ENCODE measurements at places on chromosomes 5 and 9.

- no peak for DNase-seq
Observed at GRCh38 chr5:158419186-158419585, 560.2 kb upstream of the CLINT1 start.

GRCh38 chr5:21807953-21808352, 1045.2 kb downstream of the CDH12 start:
- DNase-seq = no peak

DNA sequence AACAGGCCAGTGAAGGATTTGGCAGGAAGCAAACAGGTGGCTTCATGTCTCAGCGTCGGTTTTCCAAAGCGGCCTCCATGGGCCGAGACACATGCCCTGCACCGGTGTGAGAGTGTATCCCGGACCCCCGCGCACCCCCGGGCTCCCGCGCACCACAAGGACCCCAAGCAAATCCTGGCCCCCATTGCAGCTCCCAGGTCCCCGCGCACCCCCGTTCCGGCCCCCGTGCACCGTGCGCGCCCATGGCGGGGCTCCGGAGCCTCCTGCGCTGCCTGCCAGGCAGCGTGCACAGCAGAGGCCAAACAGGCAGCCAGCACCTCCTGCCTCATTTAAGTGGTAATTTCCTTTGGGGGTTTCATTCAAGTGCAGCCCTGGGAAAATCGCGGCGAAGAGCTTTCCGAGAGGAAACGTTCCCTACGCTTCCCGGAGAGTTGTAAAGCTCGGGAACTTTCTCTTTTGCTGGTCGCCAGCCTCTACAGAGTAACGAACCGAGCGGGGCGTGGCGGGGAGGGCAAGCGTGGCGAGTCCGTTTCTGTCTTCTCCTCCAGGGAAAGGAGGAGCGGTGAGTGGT, 145.5 kb upstream of the SLC24A2 start:
- no peak for DNase-seq

DNA sequence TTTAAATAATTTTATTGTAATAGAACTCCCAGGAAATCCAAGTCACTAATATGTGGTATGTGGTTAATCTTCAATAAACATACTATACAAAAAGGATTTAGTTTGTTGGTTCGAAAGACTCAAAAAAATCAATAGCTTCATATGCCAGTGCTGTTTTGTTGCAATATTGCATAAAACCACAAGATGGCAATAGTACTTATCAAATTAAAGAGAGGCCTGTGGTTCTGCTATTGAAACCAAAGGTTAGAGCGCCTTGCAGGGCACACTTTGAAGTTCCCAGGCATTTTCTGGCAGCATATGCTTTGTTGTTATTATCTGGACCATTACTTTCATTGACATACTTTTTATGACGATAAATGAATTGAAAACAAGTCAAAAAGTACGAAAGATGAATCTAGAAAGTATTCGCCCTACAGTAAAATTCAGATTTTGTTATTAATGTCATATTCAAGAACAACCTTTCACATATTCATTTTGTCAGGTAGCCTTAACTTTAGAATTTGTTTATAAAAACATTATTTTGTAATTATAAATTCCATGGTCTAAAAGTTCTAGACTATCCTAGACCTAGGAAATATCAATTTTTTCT, 316.3 kb downstream of the MCTP1 start:
- no peak for DNase-seq

GRCh38 chr5:115349001-115349817, 52.8 kb upstream of the CCDC112 start:
- no peak for DNase-seq

DNA sequence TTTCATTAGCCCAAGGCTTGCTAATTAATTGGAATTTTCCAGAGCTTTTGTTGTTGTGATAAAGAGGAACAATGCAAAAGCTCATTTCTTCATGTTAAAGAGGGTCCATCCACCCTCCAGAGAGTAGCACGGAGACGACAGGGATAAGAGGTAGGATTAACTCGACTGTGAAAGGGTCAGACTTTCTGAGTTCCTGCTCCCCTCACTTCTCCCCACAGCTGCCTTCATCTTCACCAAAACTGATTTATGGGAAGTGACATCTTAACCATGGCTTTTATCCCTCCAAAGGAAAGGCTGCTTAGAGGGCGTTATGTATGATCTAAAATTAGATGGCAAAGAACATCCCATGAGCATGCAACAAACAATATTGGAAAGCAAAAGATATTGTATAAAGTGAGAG, 135.5 kb downstream of the GLIS3 start:
- DNase-seq = no peak

DNA sequence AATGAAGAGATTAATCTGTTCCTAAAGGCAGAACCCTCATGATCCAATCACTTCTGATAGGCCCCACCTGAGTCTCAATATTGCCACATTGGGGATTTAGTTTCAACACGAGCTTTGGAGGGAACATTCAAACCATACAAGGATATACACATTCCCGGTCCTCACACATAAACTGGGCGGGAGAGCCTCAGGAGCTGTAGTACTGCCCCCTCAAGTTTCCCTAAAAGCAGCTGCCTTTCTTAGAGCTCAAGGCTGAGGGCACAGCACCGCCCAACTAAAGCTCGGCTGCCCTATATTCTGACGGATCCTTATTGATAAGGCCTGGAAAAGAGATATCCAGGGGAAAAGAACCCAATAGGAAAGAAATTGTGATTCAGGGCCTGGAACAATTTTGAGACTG, 83.0 kb downstream of the GADD45G start:
- DNase-seq = no peak

- DNase-seq = no peak
Observed at GRCh38 chr5:2442496-2443354, 308.8 kb downstream of the IRX2 start.

DNA sequence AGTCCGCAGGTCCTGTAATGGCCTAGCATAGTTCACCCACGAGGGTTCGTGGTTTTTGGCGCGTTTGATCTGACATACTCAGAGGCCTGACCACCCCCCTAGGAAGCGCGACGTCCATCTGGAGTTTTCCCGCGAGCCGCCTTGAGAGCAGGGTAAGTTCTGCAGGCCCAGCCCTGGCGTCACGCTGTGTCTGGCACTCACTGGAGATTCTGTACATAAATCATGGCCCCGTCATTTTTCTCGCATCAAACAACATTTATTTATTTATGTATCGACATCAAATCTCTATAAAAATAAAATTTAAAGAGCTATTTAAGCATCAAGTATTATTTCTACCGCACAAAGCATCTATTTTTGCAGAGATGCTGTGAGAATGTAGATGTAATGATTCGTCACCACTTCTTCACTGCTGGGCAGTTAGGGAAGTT, 437 bp upstream of the TRIM41 start:
- no peak for DNase-seq

DNA sequence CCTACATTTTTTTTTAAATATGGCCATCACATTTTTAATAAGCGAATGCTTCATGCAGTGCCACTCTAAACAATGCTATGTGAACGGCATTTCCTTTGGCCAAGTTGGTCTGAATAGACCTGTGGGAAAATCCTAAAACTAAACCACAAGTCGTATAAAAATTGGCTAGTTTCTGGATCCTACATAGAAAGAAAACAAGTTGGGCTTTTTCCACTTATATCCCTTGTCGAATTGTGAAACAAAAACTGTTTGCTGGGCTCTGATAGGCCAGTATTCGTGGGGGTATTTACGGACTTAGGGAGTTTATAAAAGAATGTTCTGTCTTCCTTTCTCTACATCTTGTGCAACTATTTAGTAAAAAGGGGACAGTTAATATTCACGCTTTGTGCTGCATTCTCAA, 153.1 kb upstream of the KLF9 start:
- no peak for DNase-seq

- DNase-seq = no peak
Observed at GRCh38 chr9:121160025-121160424, 41.6 kb downstream of the RAB14 start.

GRCh38 chr5:159519365-159519764, 189.1 kb upstream of the IL12B start:
- DNase-seq = no peak

DNA sequence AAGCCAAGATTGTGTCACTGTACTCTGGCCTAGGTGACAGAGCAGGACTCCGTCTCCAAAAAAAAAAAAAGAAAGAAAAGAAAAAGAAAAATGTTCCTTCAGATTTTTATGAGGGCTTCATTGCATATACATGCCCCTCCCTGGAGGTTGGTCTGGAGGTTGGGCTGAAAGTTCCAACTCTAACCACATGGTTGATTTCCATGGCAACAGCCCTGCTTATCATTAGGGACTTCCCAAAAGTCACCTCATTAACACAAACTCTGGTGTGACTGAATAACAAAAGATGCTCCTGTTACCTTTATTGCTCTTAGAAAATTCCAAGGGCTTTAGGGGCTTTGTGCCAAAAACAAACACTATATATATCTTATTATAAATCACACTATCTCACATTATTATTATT, 113.8 kb downstream of the TMC1 start:
- DNase-seq = no peak

GRCh38 chr9:122080986-122081385, 12.1 kb downstream of the TTLL11 start:
- no peak for DNase-seq

GRCh38 chr5:176501333-176501732, 35.9 kb downstream of the RNF44 start:
- DNase-seq = no peak

GRCh38 chr9:95027914-95028852, 289.3 kb downstream of the FANCC start:
- DNase-seq = no peak

Data from effector memory CD8-positive, alpha-beta T cell (primary cell).